Hippocampal formation (tissue), 2 donors: ENCODE measurements at places on chromosomes 11 and 22.

DNA sequence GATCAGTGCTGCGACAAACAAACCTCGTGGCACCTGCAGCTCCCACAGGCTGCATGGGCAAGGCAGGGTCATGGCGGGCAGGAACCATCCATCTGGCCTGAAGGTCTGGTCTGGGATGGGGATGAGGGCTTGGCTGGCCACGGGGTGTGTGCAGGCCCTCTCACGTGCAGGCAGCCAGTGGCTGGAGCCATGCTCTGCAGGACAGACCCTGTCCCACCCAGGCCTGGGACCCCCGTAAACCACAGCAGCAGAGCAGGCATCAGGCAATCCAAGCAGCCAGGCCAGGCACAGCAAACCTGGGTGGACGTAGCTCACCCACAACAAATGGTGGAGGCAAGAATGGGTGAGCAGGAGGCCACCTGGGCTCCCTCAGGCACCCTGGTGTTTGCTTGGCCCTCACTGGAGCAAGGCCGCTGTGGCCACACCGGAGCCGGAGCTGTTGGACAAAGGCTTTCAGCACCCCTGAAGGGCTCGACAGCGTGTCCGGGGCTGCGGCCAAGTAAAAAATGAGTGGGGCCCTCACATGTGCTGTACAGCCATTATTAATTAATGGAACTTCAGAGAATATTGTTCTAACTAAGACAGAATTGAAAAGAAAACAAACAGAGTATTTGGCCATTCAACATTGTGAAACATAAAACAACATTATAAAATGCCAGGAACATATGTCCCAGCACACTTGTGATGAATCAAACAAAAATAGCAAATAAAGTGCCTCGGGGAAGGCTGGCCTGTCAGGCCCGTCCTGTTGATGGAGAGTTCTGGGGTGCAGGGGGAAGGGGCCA is 24.0 kb upstream of the GNB1L start:
- DNase-seq = no peak

GRCh38 chr11:44834846-44835245 is 108.1 kb downstream of the TSPAN18 start:
- DNase-seq = no peak

DNA sequence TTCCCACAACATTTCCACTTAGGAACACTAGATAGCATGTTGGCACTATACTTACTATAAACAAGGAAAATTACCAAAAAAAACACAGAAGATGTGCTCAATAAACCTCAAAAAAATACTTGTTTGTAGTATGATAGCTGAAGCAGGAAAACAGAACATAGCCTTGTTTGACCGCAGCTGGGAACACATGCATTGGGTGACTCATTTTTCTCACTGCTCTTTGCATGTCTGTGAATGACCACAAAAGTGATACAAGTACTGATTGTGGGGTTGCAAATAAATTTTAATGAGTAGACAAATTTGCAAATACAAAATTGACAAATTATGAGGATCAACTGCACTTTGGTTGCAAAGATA is 22.8 kb upstream of the GUCY1A2 start:
- DNase-seq = no peak

DNA sequence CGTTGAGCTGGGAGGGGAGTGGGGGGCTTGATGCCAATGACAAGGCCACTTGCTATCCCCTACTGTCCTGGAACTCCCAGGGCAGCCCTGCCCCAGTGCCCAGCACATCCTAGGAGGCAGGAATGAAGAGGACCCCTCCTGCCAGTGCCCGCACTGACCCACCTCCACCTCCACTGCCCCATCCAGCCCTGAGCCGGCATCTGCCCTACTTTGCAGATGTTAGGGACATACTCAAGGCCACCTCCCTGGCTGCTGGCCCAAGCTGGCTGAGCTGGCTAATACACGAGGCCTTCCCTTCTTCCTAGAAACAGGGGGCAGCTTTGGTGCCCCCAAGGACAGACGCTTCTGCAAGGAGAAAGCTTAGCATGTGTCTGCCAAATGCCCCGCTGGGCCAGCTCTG is 10.8 kb downstream of the DHCR7 start:
- no peak for DNase-seq

- no peak for DNase-seq
Observed at GRCh38 chr11:65806979-65807378, 20.1 kb downstream of the OVOL1 start.
